Glutamatergic neuron (in vitro differentiated cells): ENCODE measurements at places on chromosomes 5 and 9.

DNA sequence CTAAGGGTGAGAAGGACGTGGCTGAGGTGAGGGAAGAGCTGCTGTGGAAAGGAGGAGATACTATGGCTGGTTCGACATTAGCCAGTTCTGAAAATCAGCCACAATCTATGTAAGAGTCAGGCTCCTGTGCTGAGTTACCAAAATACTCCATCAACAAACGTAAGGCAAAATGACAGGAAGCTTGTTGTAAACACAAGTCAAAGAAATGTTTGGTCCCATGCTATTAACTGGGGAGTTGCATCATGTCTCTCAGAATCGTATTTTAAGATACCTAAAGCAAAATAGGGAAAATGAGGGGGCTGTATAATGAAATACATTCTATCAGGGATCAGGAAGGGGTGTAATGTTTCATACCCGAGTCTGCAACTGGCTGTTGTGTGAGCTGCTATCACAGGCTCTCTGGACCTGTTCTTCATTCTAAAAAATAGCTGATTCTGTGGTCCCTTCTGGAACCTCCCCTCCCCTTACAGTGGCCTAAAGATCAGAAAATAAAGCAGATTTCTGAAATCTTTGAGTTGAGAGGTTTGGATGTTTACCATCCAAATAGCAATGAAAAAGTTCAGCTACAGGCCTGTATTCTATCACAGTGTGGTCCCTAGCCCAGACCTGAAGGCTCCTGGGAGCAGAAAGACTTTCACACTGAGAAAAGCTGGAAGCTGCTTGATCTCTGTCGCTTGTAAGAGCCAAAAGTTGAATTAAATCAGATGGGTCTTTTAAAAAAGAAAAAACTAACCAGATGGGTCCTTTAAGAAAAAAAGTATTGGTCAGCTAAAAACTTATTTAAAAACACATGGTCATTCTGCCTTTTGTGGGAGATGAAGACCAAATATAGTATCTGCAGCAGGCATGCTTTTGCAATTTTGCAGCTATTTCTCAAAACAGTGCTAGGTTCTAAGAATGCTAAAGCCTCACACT lies 97.8 kb upstream of the SMC5 start:
- DNase-seq = no peak

DNA sequence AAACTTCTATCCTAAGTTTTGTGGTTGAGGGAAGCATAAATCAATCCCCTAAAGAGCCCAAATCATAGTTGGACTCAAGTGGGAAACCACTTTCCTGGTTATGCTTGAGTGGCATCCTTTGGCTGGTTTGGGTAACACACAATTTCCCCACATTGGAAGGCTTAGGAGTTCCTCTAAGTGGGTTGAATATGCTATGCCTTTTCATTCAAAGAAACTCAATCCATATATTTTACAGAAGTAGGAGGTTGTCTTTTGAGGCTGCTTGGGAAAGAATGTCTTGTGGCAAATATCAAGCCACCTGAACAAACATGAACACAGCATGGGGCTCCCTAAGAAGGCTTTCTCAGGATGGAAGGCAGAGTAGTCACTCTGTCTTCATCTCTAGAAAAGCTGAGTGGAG lies 121.1 kb downstream of the SPATA31D1 start:
- no peak for DNase-seq

DNA sequence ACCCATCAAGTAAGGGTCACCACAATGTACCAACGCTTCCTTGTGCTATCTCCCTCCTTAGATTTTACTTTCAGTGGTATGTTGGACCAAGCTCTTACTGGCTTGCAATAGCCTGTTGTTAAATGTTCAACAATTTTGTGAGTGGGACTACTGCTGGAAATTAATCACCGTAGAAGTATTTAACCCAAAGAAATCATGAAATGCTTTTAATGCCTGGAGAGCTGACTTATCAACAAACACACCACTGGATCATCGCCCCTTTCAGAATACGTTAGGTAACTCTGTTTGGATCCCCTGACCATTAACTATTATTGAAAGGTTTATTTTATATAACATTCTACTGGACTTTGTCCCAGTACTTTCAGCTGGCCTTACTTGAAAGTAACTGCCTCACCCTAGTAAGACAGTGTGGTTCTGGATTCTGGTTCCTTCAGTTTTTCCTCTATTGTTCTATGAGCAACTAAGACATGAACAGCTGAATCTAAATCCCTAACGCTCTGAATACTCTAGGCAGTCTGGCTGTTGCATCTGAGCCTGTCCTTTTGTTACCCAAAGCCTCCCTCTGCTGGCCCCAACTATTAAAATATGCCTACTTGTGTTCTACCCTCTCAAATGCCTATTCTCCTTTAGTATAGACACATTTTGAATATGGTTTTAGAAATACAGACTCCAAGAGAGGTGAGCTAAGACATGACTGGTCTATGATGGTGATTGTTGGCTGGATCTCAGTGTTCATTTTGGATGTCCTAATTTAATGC lies 1203.4 kb upstream of the DMAC1 start:
- no peak for DNase-seq

DNA sequence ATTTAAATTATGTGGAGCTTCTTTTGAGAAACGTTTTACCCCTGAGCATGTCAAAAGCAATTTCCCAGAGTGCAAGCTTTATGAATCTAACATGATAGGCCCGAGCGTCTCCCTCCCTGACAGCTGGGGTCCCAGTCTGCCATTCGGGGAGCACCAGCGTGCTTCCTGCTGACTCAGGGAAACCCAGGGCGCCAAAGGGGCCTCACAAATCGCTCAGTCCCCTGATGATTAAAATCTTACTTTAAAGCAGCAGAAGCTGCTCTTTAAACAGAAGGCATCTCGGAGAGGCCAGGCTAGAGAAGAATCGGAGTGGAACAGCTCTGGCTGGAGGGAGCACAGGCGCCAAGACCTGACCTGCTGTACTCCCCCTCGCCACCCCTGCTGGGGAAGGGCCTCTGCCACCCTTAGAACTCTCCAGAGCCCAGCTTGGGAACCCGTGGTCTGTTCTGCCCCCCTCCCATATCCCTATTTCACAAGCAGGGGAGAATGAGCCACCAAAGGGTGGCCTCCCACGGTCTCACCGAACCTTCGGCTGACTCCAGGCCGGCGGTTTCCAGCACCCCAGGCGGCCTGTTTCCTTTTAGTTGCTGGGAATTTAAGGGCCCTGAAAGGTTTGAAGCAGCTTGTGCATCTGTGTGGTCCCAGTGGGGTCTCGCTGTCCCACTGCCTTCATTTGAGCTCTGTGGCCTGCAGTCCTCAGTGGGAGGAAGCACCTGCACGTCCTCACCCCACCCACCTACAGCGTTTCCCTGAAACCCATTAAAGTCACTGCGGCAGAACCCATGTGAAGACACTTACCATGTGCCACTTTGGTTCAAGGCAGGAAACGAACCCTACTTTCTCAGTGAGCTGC lies 147.6 kb downstream of the COL23A1 start:
- DNase-seq = no peak

GRCh38 chr5:20618340-20618739 lies 630.3 kb upstream of the CDH18 start:
- no peak for DNase-seq

GRCh38 chr5:56659971-56660370 lies 155.4 kb upstream of the MAP3K1 start:
- DNase-seq = no peak

DNA sequence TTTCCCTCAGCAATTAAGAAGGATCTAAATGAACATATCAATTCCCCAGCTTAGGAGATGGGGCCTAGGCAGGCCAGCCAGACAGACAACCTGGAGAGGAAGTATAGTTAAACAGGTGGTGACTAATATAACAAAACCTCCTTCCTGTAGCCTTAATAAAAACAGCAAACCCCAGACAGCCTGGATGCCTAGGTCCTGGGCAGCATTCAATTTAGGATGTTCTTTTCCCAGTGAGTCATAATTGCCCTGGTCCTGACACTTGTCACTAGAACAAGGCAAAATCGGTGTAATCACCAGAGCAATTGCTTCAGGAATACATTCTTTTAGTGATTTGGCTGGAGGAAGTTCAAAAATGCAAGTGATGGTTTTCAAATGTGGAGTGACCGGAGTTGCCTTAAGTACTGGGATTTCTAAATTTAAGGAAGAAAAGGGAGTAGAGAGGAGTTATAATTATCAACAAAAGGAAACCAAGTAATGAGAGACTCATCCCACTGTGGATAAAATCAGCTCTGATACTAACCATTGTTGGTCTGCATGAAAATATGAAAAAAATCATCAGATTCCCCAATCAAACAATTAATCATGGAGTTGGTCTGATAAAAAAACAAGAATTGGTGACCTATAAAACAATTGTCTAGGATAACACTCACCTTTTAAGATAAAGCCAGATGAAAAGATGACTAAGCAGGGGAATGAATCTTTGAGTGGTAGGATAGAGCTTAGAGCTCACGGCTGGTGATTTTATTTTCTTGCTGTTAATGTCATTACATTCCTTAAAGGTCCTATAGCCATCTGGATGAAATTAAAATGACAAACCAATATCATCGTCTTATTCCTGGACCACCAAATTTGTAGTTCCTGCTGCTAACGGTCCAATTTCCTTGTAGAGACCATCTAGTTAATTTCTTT lies 39.0 kb upstream of the TARS1 start:
- no peak for DNase-seq

- no peak for DNase-seq
Observed at GRCh38 chr5:134453016-134453415, 41.3 kb upstream of the CDKN2AIPNL start.

- DNase-seq = peak; percentile 18
Observed at GRCh38 chr5:115818821-115819220, 2.4 kb upstream of the CDO1 start.

- no peak for DNase-seq
Observed at GRCh38 chr9:739362-739761, 102.1 kb upstream of the DMRT1 start.

DNA sequence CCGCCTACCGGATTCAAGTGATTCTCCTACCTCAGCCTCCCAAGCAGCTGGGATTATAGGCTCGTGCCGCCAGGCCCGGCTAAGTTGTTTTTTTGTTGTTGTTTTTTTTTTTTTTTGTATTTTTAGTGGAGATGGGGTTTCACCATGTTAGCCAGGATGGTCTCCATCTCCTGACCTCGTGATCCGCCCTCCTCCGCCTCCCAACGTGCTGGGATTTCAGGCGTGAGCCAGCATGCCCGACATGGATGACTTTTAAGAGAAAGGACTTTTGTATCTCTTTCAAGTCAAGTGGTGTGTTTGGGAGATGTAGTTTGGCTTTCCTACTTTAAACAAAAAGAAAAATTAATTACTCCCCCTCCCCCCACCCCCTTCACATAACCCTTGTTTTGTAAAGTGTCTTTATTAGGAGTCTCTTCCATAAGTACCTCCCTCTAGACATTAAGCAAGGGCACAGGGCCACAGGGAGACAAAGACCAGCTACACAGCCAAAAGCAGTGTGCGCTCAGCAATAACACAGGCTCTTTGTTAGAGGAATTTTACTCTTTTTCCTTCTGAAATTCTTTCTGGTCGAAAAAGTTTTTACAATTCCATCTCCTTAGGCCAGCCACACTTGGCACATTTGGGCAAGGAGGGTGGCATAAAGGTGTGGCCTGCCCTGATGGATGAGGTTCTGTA lies 31.2 kb downstream of the JAKMIP2 start:
- no peak for DNase-seq
